GM20000 (cell line): ENCODE measurements at places on chromosomes 11 and 22.

DNA sequence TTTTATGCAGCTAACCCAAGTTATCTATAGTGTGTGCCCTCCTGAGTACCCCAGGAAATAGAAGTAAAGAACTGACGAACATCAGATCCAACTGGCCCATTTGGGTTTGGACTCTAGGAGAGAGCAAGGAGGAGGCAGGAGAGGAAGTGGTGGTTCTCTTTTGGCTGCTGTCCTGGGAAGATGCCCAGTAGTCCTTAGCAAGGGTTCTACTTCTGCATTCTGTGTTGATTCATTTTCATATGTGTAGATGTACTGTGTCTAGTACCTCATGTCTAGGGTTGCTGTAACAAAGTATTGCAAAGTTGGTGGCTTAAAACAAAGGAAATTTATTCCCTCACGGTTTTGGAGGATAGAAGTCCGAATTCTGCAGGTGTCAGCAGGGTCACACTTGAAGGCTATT is 6.6 kb upstream of the MMP27 start:
- no peak for DNase-seq

DNA sequence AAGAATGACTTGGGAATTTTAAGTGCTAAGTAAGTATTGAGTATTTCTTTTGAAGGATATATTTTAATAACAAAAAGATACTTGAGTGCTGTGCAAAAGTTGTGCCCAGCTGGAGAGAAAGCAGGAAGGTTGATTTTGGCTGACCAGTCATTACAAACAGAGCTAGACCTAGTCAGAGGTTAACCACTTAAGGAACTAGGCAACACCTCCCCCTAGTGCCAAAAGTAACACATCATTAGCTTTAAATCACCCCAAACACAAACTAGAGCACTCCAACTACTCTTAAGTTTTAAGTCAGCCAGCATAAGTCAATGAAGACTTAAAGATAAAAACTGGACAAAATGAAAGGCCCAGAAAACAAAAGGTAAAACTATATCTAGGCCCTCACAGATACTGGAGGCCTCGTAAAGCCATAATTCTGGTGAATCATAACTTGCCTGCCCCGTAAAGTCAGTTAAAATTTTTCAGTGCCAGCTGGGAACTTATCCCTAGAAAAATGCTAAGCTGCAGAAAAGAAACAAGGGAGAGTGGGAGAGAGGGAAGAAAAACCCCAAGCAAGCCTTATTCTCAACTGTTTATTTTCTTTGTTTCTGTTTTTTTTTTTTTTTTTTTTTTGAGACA is 4.6 kb downstream of the TMEM9B start:
- DNase-seq: peak; percentile 83

- DNase-seq: peak; percentile 91
Observed at GRCh38 chr22:37077802-37078448, 26.4 kb downstream of the KCTD17 start.

DNA sequence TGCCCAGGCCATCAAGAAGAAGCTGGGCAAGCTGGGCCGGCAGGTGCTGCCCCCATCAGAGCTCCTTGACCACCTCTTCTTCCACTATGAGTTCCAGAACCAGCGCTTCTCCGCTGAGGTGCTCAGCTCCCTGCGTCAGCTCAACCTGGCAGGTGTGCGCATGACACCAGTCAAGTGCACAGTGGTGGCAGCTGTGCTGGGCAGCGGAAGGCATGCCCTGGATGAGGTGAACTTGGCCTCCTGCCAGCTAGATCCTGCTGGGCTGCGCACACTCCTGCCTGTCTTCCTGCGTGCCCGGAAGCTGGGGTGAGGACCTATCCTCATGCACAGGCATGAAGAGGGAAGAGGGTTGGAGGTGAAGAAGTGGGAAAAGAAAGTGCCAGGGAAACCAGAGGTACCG is 5.3 kb upstream of the NHERF4 start:
- no peak for DNase-seq

DNA sequence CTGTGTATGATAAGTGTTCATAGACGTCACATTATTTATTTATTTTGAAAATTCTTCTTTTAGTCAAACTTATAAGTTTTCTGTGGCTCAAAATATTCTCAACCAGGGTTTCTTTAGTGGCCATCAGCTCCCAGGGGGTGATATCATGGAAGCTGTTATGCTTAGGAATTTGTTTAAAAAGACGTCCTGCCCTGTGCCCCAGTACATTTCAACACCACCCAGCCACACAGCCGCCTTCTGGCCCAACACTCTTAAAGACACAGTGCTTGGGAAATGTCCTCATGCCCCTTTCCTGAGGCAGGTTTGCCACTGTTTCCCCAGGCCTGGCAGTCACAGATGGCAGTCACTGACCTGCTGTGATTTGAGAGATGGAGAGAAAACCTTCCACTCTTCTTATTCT is 19.9 kb downstream of the TSKU start:
- DNase-seq: no peak

GRCh38 chr22:34851918-34852662 is 213.9 kb upstream of the ISX start:
- DNase-seq: no peak

- DNase-seq: no peak
Observed at GRCh38 chr11:128155590-128155989, 431.8 kb downstream of the ETS1 start.

GRCh38 chr22:27603800-27604144 is 197.8 kb downstream of the MN1 start:
- no peak for DNase-seq

- no peak for DNase-seq
Observed at GRCh38 chr22:43427296-43428004, 15.6 kb downstream of the MPPED1 start.

GRCh38 chr11:10861799-10862198 is 3.9 kb upstream of the ZBED5 start:
- DNase-seq: no peak

DNA sequence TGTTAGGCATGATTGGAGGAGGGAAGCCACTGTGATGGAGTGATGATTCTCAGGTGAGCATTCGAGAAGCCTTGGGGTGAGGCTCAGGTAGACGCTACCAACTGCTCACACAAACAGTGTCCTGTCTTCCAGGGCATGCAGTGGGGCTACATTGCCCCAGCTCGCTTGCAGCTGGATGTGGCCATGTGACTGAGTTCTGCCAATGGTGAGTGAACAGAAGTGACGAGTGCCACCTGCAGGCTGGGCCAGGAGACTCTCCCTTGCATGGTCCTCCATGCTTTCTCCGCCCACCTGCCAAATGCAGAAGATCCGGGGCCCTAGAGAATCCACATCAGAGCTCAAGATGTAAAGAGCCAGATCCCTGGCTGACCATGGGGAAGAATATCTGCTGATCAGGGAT is 195.9 kb downstream of the BCR start:
- DNase-seq: peak; percentile 74

- DNase-seq: no peak
Observed at GRCh38 chr22:47020166-47020565, 257.7 kb downstream of the TBC1D22A start.
